Tibial nerve (tissue), 4 donors: ENCODE measurements at places on chromosomes 3 and 15. TPM values are rescaled to one million over a fixed set of nuclear protein-coding genes. Genes with fewer than 3 reads are reported as not detected.

Gene FBXO45
- total RNA-seq: 8.2 TPM

Gene CELSR3
- total RNA-seq: 13.5 TPM

Gene MST1R
- 2.8 TPM for total RNA-seq

Gene CFAP44
- 6.3 TPM for total RNA-seq

Gene DAZL
- not detected for total RNA-seq

Gene SSUH2
- 0.44 TPM for total RNA-seq

Gene SLCO3A1
- total RNA-seq: 14.7 TPM

Gene CHAC1
- not detected for total RNA-seq

Gene CHST2
- 14.7 TPM for total RNA-seq

Gene POPDC2
- 2.2 TPM for total RNA-seq

Gene COLQ
- total RNA-seq: 10.2 TPM

Gene TBC1D2B
- 127 TPM for total RNA-seq

Gene RLBP1
- total RNA-seq: not detected

Gene CCR1
- 7.4 TPM for total RNA-seq

Gene SNURF
- not detected for total RNA-seq

Gene NANOGP8
- 1.2 TPM for total RNA-seq

Gene CAMK2N2
- not detected for total RNA-seq

Gene LRRC3B
- not detected for total RNA-seq

Gene C3orf85
- total RNA-seq: not detected

Gene RBPMS2
- total RNA-seq: 5.4 TPM

Gene ERC2
- 0.90 TPM for total RNA-seq

Gene SEMA6D
- 19.2 TPM for total RNA-seq

Gene FANCD2OS
- not detected for total RNA-seq

Gene ZIC1
- not detected for total RNA-seq

Gene GOLGA6L24
- total RNA-seq: not detected

Gene PAK6
- 0.84 TPM for total RNA-seq

Gene ETFA
- total RNA-seq: 96.9 TPM

Gene NEK10
- 1.3 TPM for total RNA-seq
